ENCODE measurements at places on chromosomes 2 and 18.

GRCh38 chr2:60335533-60336237, 217.8 kb downstream of the BCL11A start:
- H3K27me3 ChIP-seq, result peaks cover 3% of the 10 kb centered on the region
- no peak for DNase-seq
- H3K27ac ChIP-seq, result no peak overlapping the region
- no peaks in the 10 kb centered on the region for H3K36me3 ChIP-seq

GRCh38 chr18:79916128-79916494, 35.3 kb downstream of the SLC66A2 start:
- no peak for DNase-seq
- H3K4me1 ChIP-seq, result no peaks in the 10 kb centered on the region
- H3K27ac ChIP-seq, result no peak overlapping the region
- no peak overlapping the region for H3K4me3 ChIP-seq

DNA sequence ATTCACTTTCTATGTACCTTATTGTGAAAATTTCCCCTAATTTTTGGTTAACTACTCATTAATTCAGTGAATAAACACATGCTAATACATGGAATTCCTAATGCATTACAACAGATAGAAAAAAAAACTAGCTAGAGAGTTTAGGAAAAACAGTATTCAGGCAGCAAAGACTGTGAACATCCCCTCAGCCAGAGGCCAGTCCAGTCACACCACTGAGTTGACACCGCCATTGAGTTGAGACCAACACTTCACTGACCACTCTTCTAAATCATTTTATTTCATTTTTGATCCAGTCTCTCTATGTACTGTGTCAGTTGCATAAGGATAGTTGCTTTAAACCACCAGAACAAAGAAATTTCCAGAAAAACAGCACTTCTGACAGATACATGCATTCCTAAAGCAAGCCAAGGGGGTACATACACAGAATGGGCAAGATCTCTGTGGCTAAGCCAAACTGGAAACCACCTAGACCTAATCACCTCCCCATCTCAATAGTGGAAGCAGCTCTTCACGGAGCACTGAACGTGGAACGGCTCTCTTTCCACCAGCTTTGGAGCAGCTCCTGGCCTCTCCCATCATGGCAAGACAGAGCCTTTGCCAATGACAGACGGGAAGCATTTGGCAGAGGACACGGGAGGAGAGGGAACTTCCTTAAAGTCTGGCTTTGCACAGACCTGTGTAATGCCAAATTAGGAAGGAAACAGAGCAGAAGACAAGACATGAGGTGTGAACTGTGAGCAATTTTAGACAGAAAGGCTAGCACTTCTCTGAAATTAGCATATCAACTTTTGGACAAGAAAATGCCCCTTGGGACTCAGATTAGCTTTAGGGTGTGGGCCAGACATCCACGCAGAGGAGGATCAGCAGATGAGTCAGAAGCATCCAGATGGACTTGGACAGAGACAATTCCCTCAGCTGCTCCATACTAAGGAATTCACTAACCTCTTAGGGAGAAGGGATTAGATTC, 36.4 kb downstream of the CACNB4 start:
- H3K4me1 ChIP-seq, result peaks cover 21% of the 10 kb centered on the region
- H3K4me3 ChIP-seq, result no peak overlapping the region
- no peaks in the 10 kb centered on the region for H3K27me3 ChIP-seq
- H3K27ac ChIP-seq, result peak overlapping the region; percentile 83
- DNase-seq, result no peak
- no peaks in the 10 kb centered on the region for H3K36me3 ChIP-seq

- peak overlapping the region; percentile 0 for H3K27ac ChIP-seq
- H3K36me3 ChIP-seq, result no peaks in the 10 kb centered on the region
- no peak for DNase-seq
- peaks cover 20% of the 10 kb centered on the region for H3K4me1 ChIP-seq
- peaks cover 2% of the 10 kb centered on the region for H3K27me3 ChIP-seq
- H3K4me3 ChIP-seq, result no peak overlapping the region
Measured at GRCh38 chr18:31275722-31276463, 42.1 kb upstream of the DSG1 start.

GRCh38 chr2:205995260-205995659, 90.7 kb downstream of the INO80D start:
- no peak overlapping the region for H3K4me3 ChIP-seq
- no peak overlapping the region for H3K27ac ChIP-seq
- peaks cover 8% of the 10 kb centered on the region for H3K4me1 ChIP-seq
- H3K36me3 ChIP-seq, result peaks cover 6% of the 10 kb centered on the region

GRCh38 chr2:12073217-12073852, 326.9 kb downstream of the LPIN1 start:
- no peak overlapping the region for H3K4me3 ChIP-seq
- DNase-seq, result no peak
- peaks cover 8% of the 10 kb centered on the region for H3K4me1 ChIP-seq
- H3K27me3 ChIP-seq, result no peaks in the 10 kb centered on the region
- no peaks in the 10 kb centered on the region for H3K36me3 ChIP-seq

- H3K36me3 ChIP-seq, result no peaks in the 10 kb centered on the region
- H3K4me1 ChIP-seq, result peaks cover 29% of the 10 kb centered on the region
- DNase-seq, result no peak
Measured at GRCh38 chr2:217412721-217413120, 552.9 kb upstream of the TNP1 start.

GRCh38 chr2:241179899-241180298, 8.6 kb upstream of the ANO7 start:
- peaks cover 10% of the 10 kb centered on the region for H3K36me3 ChIP-seq
- no peak overlapping the region for H3K4me3 ChIP-seq
- DNase-seq, result no peak

DNA sequence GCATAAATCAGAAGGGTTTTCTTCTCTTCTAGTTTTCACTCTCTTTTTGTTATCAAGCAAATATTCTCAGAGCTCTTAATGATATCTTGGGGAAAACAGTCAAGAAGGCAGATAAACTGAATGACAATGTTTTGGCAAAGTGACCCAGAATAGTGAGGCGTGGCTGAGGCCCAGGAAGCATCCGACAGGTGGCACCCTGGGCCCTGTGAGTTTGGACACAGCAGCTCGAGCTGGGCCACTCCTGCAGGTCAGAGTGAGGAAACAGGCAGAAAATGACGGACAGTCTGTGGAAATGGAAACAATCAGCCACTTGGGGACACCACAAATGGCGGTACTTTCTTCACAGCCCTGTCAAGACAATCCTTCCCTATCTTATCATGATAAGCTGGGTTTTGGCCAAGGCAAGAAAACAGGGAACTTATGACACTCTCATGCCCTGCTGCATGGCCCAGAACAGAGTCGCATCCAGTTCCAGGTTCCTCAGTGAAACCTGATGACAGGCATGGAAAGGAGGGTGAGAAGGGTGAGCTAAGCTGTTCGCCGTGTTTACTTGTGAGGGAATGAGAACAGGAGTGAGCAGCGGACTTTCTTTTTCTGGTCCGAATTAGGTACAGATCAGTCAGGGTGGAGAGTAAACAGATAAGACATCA, 32.1 kb downstream of the MRPL44 start:
- peaks cover 11% of the 10 kb centered on the region for H3K4me1 ChIP-seq
- no peak overlapping the region for H3K27ac ChIP-seq
- no peak for DNase-seq
- no peaks in the 10 kb centered on the region for H3K27me3 ChIP-seq
- peaks cover 3% of the 10 kb centered on the region for H3K36me3 ChIP-seq

DNA sequence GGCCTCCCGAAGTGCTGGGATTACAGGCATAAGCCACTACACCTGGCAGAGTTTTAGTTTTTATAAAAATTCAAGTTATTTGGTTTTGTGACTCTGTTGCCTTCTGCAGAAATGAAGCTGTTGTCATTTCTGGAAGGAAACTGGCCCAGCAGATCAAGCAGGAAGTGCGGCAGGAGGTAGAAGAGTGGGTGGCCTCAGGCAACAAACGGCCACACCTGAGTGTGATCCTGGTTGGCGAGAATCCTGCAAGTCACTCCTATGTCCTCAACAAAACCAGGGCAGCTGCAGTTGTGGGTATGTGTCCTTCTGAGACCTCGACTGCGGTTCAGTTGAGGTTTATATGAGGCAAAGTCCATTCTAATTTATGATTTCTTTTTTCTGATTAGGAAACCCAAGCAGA, 7.2 kb downstream of the MTHFD2 start:
- H3K27ac ChIP-seq, result peak overlapping the region; percentile 34
- H3K36me3 ChIP-seq, result peaks cover 28% of the 10 kb centered on the region
- H3K4me1 ChIP-seq, result peaks cover 91% of the 10 kb centered on the region
- no peaks in the 10 kb centered on the region for H3K27me3 ChIP-seq
- no peak for DNase-seq

- no peak overlapping the region for H3K4me3 ChIP-seq
- H3K36me3 ChIP-seq, result peaks cover 8% of the 10 kb centered on the region
- H3K4me1 ChIP-seq, result peaks cover 7% of the 10 kb centered on the region
- H3K27ac ChIP-seq, result no peak overlapping the region
- DNase-seq, result peak; percentile 79
Measured at GRCh38 chr2:240356700-240357640, 78.5 kb upstream of the GPC1 start.

DNA sequence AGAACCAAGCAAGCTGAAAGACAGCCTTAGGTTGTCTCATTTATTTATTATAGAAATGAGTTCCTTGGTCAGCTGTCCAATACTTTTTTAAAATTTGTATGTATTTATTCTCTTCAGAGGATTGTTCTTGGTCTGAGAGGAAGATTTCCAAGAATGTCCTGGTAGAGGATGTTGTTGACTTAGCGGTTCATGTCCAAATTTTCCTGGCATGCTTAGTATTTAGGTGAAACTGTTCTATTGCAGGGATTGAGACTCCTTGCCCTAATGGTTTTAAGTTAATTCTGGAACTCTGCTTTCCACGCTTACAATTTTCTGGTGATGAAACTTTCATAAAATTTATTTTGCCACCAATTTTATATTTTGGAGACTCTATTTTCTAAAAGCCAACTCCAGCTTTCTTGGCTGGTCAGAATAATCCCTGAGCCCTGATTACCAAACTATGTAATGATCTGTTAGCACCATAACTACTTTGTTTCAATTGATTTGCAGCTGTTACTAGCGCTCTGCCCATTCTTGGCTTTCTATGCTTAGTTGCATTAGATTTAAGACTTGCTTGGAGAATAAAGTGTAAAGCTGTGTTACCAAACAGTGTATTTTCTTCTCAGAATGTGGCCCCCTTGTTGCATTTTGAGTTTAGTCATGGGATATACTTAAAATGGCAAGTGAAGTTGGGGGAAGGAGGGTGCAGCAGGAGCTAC, 1868.8 kb upstream of the CELF4 start:
- H3K27me3 ChIP-seq, result no peaks in the 10 kb centered on the region
- peak overlapping the region; percentile 10 for H3K27ac ChIP-seq
- H3K36me3 ChIP-seq, result no peaks in the 10 kb centered on the region
- no peak overlapping the region for H3K4me3 ChIP-seq

DNA sequence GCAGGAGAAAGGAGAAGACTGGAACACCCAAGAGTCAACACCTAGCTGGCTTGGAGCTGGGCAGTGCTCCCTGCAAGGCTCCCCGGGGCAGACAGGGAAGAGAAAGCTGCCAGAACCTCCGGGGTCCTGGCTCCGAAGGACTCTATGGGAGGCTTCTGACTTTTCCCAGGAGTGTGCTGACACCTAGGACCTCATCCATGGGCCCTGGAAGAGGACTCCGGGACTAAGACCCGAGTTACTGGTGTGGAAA, 37.8 kb upstream of the ATP6V1B1 start:
- H3K27me3 ChIP-seq, result peaks cover 56% of the 10 kb centered on the region
- DNase-seq, result no peak
- no peak overlapping the region for H3K4me3 ChIP-seq
- no peak overlapping the region for H3K27ac ChIP-seq
- H3K4me1 ChIP-seq, result peaks cover 12% of the 10 kb centered on the region

DNA sequence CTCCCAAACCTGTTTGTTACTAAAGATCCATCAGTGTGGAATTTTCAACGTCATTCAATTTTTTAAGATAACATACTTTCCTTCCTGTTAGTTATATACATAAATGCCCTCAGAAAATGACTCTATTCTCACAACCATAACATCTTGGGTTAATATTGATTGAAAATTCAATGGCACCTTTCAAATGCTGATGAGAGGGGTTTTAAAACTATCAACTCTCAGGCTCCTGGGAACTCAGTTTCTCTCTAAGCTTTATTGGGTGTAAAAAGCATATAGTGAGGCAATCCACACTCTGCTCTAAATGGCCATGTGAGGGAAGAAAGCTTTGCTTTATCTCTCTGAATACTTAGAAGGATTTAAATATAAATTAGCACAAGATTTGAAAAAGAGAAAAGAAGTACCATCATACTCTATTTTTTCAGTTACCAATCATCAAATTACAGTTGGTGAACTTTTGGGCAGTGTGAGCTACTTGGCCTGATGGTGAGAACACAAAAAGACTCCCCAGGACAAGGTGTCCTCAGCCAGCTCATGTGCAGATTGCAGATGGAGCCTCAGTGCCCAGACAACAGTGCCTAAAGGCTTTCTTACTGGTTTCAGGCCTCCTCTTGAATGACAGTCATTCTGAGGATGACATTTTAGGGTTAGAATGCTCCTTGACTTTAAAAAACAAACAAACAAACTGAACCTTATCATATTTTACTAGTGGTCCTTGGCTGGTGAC, 24.6 kb upstream of the CERS6 start:
- no peaks in the 10 kb centered on the region for H3K27me3 ChIP-seq
- H3K4me1 ChIP-seq, result peaks cover 19% of the 10 kb centered on the region
- no peaks in the 10 kb centered on the region for H3K36me3 ChIP-seq
- DNase-seq, result no peak

DNA sequence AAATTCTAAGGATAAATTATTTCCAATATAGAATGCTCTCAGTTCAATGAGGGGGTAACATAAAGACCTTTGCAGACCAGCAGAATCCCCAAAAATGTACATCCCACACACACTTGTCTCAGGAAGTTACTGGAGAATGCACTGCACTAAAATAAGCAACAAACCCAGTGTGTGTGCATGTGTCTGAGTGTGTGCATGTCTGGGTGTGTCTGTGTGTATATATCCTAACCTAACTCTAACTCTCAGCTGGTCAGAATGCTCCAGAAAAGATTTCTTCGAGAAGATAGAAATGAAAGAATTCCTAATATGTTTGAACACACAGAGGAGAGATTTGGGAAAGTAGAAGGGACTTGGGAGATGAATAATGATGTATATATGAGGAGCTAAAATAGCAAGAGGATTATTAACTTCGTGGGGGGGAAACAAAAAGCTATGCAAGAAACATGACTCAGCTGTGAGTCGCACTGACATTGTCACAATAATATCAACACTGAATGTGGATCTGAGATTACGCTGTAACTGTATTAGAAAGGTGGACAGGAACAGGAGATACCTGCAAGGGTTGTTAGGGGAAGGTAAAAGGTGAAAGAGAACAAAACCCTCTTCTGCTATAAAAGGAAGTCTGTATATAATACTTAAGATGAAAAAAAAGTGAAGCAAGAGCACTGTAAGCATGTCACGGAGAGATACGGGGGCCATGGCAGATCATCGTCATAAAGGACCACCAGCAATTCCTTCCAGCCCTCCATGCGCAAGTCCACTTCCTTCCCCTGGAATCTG, 11.1 kb downstream of the COLEC12 start:
- H3K4me1 ChIP-seq, result peaks cover 38% of the 10 kb centered on the region
- peak overlapping the region; percentile 18 for H3K27ac ChIP-seq
- no peak overlapping the region for H3K4me3 ChIP-seq
- H3K27me3 ChIP-seq, result no peaks in the 10 kb centered on the region

DNA sequence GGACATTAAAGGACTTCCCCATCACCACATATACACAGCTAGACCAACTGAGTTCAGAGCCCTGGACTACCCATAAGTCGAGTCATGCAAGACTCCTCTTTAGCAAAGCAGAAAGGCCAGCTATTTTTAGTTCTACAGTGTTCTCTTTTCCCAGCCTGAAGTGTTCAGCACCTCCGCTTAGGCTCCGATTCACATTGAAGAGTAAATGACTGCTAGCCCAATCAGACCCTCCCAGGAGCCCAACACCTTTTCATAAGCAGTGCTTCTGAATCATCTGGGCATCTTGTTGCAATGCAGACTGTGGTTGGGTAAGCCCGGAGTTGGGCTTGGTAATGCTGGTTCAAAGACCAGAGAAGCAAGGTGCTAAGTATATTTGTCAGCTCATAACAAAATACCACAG, 138.6 kb upstream of the MSH6 start:
- no peak overlapping the region for H3K27ac ChIP-seq
- no peaks in the 10 kb centered on the region for H3K4me1 ChIP-seq
- no peak for DNase-seq
- H3K36me3 ChIP-seq, result no peaks in the 10 kb centered on the region
- peaks cover 4% of the 10 kb centered on the region for H3K27me3 ChIP-seq

Measured in chondrocyte (in vitro differentiated cells).